ENCODE measurements at places on chromosomes 13 and 19.

GRCh38 chr13:77800219-77800618 lies 102.7 kb downstream of the SLAIN1 start:
- DNase-seq: no peak

DNA sequence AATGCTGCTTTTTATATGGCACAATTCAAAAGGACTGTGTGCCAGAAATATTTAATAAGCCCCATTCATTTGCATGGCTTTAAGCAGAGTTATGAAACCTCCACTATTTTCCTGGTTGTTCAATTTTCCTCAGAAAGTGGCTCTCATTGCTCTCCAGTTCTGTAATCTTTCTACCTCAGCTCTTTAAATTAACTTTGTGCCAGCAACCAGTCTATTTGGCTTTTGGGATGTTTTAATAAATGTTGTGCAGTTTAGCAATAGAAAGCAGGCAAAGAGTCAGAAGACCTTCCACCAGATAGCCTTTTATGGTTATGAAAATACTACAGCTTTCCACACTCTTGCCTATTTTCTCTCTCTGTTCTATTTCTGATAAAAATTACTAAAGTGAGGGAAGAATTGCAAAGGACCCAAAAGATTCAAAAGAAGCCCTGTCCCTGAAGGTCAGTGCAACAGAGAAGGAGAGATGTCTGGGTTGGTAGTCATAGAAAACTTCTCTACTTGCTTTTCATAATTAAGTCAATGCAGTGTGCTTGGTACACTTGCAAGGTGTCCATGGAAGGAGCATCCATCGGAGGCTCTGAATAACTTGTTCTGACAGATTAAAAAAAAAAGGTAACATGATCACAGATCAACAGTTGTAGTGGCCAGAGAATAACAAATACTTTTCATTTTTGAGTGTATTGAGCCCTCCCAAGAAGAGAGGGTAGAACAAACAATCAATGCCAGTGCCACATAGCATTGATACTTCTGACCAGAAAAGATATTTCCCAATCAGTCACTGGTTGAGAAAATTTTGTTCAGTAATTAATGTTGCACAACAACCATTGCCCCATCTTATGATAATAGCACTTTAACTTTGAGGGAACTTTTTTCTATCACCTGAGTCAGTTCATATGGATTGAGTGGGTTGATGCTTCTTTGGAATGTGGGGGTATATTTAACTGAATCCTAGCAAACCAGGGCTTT lies 48.4 kb upstream of the SPRY2 start:
- DNase-seq: no peak

DNA sequence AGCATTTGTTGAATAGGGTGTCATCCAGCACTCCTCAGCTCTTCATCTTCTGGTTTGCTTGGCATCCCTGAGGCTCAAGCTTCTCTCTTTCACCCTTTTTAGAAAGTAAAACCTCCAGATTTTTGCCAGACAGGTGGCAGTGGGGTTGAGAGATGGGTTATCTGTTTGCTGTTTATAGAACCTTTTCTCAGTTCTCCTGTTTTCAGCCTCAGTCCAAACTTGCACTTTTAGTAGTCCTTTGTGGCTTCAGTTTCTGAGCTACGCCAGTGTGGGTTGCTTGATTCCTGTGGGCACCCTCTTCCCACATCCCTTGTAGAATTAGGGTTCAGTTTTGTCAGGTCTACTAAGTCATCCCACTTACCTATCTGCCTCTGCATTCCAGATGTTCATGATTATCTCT lies 147.9 kb downstream of the PAN3 start:
- no peak for DNase-seq

DNA sequence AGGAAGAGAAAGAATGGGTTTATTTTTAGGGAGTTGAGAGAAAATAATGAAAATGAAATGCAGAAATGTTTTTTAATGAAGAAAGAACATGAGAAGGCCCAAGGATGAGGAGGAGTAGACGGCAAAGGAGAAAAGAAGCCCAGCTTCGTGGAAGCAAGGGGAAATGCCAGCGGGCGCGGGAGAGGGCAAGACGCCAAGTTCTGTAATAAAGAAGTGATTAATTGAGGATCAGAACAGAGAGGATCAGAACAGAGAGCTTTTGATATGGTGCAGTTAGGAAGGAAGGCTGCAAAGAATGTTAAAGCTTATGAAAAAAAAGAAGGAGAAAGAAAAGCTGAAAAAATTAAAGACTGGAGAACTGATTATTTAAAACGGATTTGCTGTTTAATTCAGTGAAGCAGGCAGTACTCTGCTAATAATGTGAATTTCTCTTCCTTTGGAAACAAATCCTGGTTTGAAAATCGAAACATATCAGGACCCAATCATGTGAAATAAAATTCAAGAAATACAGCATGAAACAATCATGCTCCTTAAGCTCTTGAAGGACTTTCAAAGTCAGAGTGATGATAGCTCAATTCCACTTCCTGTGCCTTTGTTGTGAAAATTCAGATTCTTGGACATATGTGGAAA lies 99.3 kb upstream of the SOX1 start:
- DNase-seq: no peak

- DNase-seq: no peak
Observed at GRCh38 chr13:46531953-46532352, 21.0 kb upstream of the LRCH1 start.

- no peak for DNase-seq
Observed at GRCh38 chr13:56166864-56167263, 973.9 kb upstream of the PRR20A start.

- no peak for DNase-seq
Observed at GRCh38 chr19:45934551-45935230, 20.1 kb upstream of the NANOS2 start.

DNA sequence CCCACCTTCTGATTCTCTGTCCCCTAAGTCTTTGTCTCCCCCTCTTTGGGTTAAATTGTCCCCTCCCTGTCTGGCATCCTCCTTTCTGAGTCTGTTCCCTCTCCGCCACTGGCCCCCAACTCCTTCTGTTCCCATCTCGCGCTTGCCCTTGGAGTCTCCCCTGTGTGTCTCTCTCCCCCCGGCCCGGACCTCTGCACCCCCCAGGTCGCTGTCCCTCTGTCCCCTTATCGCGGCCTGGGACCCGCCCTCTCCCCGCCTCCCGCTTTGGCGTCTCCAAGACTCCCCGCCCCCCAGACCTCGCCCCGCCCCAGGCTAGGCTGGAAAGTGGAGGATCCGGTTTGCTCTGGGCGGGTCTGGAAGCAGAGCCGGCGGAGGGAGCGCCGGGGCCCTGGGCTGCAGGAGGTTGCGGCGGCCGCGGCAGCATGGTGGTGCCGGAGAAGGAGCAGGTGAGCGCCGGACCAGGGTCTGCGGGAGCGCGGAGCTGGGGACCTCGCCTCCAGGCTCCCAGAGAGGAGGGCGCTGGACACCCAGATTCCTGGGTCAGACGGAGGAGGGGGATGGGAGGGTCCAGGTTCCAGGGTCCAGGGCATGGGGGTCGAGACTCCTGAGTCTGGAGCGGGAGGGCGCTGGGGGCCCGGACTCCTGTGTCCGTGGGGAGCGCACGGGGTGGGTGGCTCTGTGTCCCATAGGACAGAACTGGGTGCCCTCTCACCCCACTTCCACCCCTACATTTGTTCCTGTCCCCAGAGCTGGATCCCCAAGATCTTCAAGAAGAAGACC lies at the start of gene TRPM4:
Gene TRPM4, plus strand, starts transcription at position 348 of the 780 bp plus-strand sequence. Its CDS starts 75 bp downstream, at position 423.
- peak; percentile 51 for DNase-seq

DNA sequence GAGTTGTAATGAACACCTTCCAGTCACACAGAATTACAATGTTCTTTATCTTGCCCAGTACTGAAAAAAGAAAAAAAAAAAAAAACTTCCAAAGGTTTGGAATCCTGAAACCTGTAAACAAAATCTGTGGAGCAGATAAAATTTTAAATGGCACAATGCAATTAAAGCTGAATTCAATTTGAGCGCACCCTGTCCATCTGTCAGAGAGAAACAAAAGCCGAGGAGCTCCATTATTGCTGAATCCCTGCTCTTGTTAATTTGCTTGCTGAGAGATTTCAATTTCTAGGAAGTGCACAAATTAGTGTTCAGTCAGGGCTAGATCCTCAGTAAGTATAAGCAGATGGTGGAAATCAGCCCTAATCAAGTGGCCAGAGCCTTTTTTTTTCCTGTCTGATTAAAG lies 65.2 kb downstream of the DACH1 start:
- no peak for DNase-seq

DNA sequence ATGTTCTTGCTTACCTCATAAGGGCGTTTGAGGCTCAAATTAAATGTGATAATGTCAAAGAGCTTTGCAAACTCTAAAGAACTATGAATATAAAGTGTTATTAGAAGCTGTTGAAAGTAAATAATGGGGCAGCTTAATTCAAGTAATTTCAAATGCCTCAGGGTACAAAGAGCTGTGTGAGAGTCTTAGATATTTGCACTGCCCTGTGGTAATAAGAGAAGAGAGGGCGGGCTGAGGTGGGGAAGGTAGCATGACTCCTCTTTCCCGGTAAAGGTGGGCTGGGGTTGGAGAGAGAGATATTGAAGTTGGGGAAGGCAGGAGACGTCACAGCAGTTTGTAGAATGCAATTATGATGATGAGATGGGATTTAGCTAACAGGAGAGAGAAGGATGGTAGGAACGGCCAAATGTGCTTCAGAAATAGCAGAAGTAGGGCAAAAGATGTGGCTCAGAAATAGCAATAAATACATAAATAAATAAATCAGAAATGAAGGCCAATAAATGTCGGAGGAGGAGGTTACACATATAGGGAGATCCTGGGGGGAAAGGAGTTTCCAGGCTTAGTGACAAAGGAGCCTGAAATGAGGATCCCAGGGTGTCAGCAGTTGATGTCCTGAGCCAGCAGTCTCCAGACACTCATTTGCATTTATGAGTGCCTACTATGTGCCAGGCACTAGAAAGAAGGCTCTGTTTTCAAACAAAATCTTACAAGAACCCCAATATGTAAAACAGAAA lies 35.7 kb upstream of the RCBTB2 start:
- DNase-seq: no peak

GRCh38 chr13:20053016-20053415 lies 94.5 kb downstream of the ZMYM2 start:
- DNase-seq: no peak

GRCh38 chr19:43872547-43873336 lies 45.6 kb downstream of the ZNF283 start:
- DNase-seq: no peak

- no peak for DNase-seq
Observed at GRCh38 chr19:46863818-46864629, 3.2 kb downstream of the ARHGAP35 start.

- no peak for DNase-seq
Observed at GRCh38 chr19:12698138-12698537, 1.7 kb upstream of the FBXW9 start.

DNA sequence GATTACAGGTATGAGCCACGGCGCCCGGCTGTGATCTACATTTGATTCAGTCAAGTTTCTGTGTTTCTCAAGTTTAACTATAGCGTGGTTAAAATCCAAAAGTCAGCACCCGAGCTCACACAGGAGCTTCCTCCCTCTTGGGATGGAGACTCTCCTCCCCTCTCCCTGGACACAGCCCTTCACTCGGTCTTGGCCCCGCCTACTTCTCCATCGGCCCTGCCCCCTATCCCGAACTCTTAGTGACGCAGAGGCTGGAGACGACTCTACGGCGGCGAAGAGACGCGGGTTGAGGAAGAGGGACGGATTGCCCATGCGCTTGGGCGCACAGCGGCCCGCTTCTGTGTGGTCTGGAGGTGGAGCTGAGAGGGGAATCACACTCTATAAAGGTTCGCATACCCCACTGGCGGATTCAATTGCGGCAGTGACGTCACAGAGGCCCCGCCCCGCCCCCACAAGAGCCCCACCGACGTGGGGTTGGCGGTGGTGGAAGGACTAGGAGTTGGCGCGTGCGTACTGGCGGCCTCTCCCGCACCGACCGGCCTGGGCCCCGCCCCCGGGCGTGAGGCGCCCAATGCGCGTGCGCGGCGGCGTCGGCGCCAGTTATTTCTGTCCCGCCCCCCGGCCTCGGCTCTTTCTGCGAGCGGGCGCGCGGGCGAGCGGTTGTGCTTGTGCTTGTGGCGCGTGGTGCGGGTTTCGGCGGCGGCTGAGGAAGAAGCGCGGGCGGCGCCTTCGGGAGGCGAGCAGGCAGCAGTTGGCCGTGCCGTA lies at the start of gene TRIM28:
Gene TRIM28, plus strand, starts transcription at position 239 of the 765 bp plus-strand sequence. CDS start 694 bp downstream, outside the sequence.
- peak; percentile 100 for DNase-seq

GRCh38 chr13:23583491-23583890 lies 13.3 kb downstream of the TNFRSF19 start:
- DNase-seq: no peak

GRCh38 chr13:50130123-50130946 lies 115.1 kb downstream of the KCNRG start:
- DNase-seq: no peak

All from stimulated activated CD4-positive, alpha-beta T cell treated with anti-CD3 and anti-CD28 coated beads, Interleukin-15, amount 100 ng/mL, for 48 hours (primary cell).